T-cell (primary cell): ENCODE measurements at places on chromosomes 1 and 21. TPM values are rescaled to one million over a fixed set of nuclear protein-coding genes. Genes with fewer than 3 reads are reported as not detected.
A peak's percentile ranks its signal among the peaks of the same experiment; 100 is the strongest.

DNA sequence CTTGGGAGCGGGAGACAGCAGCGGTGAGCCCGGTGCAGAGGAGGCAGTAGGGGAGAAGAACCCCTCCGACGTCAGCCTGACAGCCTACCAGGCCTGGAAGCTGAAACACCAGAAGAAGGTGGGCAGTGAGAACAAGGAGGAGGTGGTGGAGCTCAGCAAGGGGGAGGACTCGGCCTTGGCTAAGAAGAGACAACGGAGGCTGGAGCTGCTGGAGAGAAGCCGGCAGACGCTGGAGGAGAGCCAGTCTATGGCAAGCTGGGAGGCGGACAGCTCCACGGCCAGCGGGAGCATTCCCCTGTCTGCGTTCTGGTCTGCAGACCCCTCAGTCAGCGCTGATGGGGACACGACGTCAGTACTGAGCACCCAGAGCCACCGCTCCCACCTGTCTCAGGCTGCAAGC, 32.9 kb downstream of the STYXL2 start:
- DNase-seq = no peak

DNA sequence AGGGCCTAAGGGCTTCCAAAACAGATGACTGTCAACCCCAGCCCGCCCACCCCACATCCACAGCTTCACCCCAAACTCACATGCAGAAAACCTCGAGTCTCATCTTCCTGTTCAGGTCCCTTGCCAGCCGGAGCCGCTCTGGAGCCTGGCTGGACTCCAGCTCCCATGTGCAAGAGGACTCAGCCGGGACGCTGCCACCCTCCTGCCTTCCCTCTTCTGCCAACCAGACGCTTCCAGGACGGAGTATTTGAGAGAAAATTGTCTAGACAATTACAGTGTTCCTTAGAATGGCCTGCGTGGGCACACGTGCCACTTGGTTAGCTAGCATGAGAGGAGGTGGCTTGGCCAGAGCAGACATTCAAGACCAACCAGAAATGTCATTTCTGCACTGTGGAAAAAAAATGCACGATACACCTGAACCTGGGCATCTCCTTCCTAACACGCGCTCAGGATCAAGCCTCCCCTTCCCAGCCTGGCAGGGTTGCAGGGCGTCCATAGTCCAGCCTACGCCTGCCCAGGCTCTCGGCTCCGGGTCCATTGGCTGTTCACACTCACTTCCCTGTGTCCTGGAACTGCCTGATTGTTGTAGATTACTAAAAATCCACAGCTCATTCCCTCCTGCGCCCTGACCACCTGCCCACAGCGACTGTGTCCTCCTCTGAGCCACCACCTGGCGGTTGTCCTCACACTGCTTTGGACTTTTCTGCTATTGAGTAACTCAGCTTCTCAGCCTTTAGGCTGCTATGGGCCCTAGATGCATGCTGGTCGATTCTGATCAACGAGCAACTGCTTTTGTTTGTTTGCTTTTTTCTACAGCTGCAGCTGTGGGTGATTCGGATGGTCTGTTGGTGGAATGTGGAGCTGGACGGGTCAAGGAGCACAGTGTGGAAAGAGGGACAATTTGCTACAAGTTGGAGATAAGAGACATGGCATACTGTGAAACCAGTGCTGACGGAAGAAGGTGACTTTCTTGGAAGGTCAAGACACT, at the start of gene CLDN14:
Gene CLDN14 (minus strand): TSS at position 708 of the 988 bp plus-strand sequence. CDS start 18,427 bp downstream, outside the sequence.
- DNase-seq = no peak

DNA sequence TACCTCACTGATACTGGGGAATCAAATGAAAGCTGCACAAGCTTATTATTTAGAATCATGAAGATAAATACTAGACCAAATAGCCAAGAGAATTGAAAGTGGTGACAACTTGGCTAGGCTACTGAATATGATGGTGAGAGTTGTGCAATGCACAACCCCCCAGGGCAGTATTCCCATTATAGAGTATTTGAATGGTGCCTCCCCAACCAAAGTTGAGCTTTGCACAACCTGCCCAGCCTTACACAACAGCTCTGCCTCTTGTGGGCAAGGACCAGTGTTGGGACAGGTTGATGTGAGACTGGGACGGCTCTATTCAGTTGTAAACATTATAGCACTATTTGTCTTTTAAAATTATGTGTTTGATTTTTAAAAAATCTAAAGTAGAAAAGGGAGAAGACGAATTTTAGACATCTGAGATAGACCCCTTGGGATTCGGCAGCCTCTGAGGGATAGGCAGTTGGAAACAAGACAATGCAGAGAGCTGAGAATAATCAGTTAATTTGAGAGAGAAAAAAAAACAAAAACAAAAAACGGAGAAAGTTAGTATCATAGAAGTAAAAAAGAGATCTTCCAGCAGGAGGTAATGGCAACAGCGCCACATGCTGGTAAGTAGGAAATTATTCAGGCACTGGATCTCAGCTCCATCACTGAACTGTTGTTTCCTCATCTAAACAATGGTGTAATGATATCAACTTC, 91.0 kb upstream of the KCNA3 start:
- peak; percentile 24 for DNase-seq

- no peak for DNase-seq
Measured at GRCh38 chr1:180003026-180003695, 48.6 kb downstream of the CEP350 start.

DNA sequence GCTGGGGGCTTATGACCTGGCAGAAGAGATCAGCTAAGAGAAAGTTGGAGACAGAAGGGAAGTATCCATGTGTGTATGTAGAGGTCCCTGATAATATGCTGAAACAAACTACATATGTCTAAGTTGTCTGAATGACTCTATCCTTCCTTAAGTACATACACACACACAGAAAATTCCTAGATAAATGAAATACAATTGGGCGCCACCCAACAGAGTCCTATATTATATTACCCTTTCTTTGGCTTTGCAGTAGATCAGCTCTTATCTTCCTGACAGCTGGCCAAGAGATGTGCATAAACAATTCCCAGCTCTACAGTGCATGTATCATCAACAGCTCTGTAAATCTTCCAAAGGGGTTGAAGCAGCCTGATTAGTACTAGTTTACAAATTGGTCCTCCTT, 40.1 kb downstream of the SORT1 start:
- no peak for DNase-seq

- DNase-seq = no peak
Measured at GRCh38 chr1:200550367-200550766, 70.2 kb downstream of the KIF14 start.

DNA sequence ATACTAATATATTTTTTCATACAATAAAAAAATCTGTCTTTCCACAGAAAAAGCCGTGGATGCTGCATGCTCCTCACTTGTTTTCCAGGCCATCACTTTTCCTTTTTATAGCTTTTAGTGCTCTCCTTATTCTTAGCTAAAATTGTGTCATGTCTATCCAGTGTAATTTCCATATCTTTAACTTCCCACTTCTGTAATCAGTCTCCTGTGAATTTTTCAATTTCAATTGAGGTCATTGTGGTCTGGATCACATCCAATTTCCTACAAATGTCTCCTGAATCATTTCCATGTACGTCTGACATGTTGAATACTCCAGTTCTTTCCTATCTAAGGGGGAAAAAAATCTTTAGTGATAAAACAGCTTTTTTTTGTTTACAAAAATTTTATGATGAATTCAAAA, 838.2 kb upstream of the B3GALT2 start:
- no peak for DNase-seq

DNA sequence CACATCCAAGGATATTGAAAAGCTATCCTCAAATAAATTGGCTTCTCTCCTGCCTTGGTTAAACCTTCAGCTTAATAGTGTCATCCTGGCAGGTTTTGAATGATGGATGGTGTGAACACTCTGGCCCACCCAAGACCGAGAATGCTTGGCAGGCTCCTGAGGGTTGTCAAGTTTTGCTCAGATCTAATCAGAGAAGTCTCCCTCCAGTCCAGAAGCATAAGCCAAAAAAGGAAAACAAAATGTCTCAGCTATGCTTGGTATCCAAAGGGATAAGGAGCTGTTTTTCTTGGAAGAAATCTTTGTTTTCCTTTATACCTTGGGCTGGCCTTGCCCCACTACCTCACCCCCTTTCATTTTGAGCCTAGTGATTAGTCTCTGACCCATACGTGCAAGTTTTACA, 172.7 kb downstream of the CRB1 start:
- no peak for DNase-seq

GRCh38 chr1:201319631-201320030, 36.3 kb downstream of the PKP1 start:
- DNase-seq = no peak

- no peak for DNase-seq
Measured at GRCh38 chr1:224524679-224525078, 90.1 kb upstream of the WDR26 start.

DNA sequence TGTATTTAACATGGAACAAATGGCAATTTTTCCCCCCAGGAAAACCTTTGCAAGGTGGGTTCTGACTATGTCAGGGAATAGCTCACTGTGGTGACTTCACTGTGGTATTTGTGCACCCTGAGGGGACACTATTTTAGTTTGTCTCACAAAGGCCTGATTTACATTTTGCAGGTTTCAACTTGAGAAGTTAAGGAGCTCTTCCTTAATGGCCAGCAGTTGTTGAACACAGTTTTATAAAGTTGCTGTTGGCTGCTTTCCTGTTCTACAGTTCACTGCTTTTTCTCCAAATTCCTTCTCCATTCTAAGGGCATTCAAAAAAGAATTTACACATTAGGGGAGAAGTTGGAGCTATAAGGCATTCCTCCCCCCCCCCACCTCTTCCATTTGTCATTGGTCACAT, 4.6 kb downstream of the LAMC1 start:
- DNase-seq = no peak

GRCh38 chr1:36603461-36603860, 120.7 kb upstream of the CSF3R start:
- DNase-seq = no peak

DNA sequence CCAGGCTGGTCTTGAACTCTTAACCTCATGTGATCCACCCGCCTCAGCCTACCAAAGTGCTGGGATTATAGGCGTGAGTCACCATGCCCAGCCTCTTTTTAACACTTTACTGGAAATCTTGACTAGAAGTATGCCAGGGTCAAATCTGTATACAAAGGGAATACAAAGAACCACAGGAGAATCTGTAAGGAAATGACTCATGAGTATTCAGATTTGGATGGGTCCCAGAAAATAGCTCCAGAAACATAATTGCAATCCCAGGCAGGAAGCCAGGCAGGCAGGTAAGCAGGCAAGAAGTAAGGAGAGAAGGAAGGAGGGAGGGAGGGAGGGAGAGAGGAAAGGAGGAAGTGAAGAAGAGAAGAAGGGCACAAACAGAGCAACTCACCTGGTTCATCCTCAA, 22.8 kb upstream of the TIAM1 start:
- DNase-seq = no peak

GRCh38 chr1:229538945-229539344, 19.6 kb downstream of the ABCB10 start:
- no peak for DNase-seq

GRCh38 chr1:53549781-53550180, 90.6 kb downstream of the DMRTB1 start:
- no peak for DNase-seq

SPRR5 gene
- total RNA-seq = not detected

ZBTB48 gene
- total RNA-seq = 70.3 TPM

MYOC gene
- not detected for total RNA-seq

RNF223 gene
- not detected for total RNA-seq

ZDHHC18 gene
- 52.8 TPM for total RNA-seq

KPRP gene
- total RNA-seq = not detected

C1orf87 gene
- total RNA-seq = not detected

CAMK2N1 gene
- total RNA-seq = 7.9 TPM

NBPF26 gene
- total RNA-seq = 31.4 TPM

UCK2 gene
- total RNA-seq = 2.8 TPM

KIAA0040 gene
- total RNA-seq = 35.3 TPM

ANGPTL1 gene
- total RNA-seq = not detected

C4BPB gene
- 0.66 TPM for total RNA-seq
